ENCODE measurements at places on chromosomes 3 and 15.

DNA sequence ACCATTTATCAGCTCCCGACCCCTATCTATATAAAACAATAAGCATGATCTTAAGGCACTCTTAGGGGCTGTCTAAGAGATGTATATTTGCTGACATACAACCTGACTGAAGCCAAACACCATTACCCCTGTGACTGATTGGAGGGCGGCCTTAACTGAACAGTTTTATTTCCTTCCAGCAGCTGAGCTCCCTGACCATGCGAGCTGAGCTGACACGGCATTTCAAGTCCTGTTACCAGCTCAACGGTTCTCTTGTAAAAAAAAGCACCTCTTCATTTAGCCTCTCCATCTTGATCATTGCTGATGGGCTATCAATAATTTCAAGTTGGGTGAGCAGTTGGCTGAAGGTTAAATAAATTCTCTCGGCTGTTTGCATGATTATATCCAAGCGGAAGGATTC, 33.4 kb upstream of the BNIP2 start:
- no peak for DNase-seq

DNA sequence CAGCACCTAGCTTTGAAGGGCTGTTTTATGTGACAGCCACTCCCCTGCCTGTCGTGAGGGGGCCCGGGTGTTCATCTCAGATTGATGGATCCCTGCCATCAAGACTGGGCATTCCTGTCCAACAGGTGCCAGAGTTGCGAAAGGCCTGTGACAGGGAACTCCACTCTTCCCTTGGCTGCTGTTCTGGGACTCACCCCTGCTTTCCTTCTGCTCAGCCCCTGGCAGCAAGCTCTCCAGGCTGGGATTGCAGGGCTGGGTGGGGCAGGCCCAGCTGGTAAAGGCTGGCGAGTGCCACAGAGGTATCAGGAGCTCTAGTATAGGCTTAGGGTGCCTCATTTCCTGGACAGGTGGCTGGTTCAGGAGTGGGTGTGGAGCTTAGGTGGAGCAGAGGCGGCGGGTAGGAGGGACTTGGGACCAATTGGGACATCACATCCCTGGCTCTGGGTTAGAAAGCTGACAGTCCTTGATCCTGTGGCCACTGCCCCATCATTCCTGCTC, at the start of gene PLA2G4B:
TSS of gene PLA2G4B (plus strand) at position 448 of the 498 bp plus-strand sequence. CDS start 67 bp downstream, outside the sequence.
- no peak for DNase-seq

DNA sequence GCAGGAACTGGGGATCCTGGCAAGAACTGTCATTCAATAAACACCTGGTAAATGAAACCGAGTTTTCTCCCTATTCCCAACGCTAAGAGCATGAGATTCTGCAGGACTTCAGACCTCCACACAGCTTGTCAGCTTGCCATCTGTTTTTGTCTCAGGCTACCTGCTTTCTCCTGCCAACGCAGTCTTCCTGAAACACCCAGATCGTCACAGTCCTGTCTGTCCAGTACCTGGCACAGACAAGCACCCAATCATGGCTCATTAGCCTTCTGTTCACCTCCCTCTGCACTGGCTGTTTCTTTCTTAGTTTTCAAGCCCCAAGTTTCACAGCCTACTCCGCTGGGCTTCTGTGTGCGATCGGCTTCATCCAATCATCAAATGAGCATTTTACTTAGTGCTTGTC, 5.0 kb downstream of the SLC12A8 start:
- no peak for DNase-seq

DNA sequence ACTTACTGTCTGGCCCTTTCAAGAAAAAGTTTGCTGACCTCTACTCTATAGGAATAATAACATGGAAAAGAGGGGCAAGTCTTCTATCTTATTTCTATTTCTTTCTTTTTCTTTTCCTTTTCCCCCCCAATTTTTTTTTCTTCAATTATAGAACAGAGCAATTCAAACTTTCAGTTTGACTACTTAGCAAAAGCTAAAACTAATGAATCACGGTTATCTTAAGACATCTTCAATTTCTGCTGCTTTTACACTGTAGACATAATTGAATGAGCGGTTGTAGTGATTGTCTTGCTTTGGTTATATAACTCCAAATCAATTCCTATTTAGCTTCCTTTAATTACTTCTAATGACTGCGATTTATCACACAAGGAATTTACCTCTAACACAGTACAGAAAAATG, 74.3 kb upstream of the P2RY1 start:
- DNase-seq: no peak

- no peak for DNase-seq
These were observed 7.1 kb upstream of the FSIP1 start for GRCh38 chr15:39789736-39790135.

DNA sequence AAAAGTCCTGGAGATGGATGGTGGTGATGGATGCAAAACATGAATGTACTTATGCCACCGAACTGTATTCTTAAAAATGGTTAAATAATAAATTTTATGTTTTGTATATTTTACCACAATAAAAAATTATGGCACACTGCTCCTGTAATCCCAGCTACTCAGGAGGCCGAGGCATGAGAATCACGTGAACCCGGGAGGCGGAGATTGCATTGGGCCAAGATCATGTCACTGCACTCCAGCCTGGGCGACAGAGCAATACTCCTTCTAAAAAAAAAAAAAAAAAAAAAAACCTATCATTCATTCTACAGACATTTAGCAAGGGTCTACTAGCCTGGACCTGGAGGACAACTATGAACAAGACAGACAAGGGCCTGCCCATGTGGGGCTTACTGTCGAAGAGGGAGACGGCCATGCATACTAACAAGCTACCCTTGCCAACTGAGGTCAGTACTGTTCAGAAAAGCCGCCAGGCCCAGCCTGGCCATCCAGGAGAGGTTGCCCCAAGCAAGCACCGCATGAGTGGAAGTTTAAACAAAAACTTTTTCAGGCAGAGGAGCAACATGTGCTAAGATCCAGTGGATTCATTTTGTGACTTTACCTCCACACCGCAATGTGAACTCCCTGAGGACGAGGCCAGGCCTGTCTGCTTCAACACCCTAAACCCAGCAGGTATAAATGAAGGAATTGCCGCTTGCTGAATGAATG, 2.8 kb upstream of the NEK4 start:
- no peak for DNase-seq

- no peak for DNase-seq
These were observed 332.2 kb upstream of the GBE1 start for GRCh38 chr3:82093641-82094040.

DNA sequence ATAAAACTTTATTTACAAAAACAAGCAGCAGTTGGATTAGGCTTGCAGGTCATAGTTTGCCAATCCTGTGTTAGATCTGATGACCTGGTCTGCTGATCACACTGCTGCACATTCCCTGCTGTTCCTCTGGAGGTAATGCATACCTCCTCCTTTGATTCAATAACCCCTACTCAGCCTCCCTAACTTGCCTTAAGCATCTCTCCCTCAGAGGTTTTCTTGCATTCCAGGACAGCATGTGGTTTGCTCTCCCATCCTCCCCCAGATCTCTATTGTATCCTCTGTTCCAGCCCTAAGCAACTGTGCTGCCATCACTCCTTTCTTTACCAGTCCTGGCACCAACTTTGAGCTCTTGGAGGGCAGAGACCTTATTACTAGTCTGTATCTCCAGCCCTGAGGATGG, 63.4 kb downstream of the CACNA2D3 start:
- no peak for DNase-seq

GRCh38 chr3:89908711-89909213, 801.3 kb downstream of the EPHA3 start:
- DNase-seq: no peak

DNA sequence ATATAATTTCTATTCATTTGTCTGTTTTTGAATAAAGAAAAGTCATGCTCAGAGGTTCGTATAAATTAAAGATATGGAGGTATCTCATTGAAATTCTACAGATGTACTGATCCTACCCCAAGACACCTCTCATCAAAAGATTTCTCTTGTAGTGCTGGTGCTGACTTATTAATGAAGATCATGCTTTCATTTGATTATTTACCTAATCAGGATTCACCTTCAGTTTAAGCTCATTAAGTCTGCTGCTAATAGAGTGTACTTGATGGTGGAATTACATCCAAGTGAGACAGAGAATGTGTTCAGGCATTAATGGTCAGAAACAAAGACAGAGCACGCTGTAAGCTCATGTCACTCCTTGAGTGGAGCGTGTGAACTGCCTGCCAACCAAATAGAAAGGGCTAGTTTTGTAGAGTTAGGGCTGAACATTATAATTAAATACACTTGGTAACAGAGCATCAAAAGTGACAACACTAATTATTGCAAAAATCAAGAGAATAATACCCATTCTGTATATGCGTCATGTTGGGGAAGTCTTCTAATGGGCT, 45.5 kb downstream of the KBTBD12 start:
- no peak for DNase-seq

DNA sequence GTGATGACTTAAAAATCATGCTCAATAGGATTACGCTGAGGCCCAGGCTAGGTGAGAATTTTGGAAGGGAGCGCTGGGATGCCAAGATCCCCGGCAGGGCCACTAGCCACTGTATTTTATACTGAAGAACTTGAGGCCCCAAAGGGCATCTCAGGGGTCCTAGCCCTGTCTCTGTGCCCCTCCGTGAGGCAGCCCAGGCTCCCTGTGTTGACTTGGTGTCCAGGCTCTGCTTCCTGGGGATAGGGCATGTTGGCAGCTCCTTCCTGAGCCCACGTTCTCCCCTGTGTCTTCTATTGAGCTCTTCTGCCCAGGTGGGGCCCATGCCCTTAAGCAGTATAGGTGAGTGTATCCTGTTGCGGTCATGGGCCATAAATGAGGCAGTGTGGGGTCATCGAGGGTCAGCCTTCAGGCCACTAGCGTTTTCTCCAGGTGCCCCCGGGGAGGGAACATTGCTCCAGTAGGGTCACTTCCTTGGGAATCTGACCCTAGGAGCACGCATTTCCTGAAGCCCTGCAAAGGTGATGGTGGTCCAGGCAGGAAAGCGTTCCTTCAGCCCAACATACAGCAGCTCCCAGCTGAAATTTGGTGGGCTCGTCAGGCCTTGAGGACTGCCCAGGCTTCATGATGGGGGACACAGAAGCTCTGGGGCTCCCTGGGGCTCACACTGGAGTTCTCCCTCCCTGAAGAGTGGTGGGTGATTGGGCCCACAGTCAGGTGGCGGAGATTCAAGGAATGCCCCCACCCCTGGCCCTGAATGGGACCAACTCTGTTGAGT, 189.4 kb downstream of the UBE3A start:
- DNase-seq: no peak

DNA sequence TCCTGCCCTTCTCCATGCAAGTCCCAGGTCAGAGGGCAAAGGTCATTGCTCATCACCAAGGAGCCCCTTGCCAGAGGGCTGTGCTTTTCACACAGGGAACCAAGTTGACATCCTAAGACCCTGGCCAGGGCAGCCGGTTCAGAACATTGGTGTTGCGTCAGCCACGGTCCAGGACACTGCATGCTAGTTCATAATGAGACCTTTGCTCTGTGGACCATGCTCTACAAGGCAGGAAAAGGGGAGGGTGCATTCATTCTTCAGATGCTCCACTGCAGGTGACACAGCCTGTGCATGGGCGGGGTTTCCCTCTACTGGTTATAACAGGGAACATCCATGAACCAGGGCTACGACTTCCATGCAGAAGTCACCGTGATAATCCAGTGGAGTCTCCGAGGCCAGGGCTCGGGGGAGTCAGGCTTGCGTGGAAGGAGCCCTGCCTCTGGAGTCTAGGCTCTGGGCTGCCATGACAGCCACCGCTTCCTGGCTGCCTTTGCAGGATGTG, 81.6 kb downstream of the OCA2 start:
- no peak for DNase-seq

GRCh38 chr15:36469311-36469966, 110.0 kb upstream of the CDIN1 start:
- no peak for DNase-seq

- DNase-seq: no peak
These were observed 81.2 kb downstream of the TLE3 start for GRCh38 chr15:70016511-70016994.

DNA sequence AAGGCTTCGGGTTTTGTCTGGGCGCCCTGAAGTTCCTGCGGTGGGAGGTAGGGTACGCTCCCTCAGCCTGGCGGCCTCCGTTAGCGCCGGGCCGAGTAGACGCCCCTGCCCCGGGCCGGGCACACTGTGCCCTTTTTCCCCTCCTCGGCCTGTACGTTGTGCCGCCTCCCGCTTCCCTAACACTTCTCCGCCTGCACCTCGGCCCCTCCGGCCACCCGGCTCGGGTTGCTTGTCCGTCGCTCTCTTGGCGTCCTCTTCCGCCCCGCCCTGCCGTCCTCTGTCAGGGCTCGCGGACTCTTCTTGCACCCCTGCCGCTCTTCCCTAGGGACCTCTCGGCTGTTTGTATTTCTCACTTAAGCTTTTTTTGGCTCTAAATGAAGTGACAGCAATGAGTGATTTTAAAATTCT, 384 bp downstream of the KNL1 start:
- peak; percentile 52 for DNase-seq

DNA sequence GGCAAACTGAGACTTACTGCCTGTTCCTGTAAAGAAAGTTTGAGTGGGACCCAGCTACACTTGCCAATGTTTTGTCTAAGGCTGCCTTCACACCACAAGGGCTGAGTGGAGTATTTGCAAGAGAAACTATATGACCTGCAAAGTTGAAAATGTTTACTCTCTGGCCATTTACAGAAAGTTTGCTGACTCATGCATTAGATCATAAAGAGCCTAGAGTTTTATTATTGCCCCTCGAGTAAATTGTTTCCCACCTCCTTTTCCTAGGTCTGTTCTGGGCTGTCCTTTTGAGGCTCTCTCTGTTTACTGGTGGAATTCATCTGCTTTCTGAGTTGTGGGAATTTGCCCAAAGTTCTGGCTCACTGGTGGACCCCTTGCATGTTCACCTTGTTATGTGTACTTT, 6.7 kb upstream of the PROK2 start:
- DNase-seq: no peak

GRCh38 chr3:64909757-64910467, 222.1 kb upstream of the ADAMTS9 start:
- DNase-seq: no peak

- no peak for DNase-seq
These were observed 164.3 kb upstream of the LPP start for GRCh38 chr3:187989575-187990153.

DNA sequence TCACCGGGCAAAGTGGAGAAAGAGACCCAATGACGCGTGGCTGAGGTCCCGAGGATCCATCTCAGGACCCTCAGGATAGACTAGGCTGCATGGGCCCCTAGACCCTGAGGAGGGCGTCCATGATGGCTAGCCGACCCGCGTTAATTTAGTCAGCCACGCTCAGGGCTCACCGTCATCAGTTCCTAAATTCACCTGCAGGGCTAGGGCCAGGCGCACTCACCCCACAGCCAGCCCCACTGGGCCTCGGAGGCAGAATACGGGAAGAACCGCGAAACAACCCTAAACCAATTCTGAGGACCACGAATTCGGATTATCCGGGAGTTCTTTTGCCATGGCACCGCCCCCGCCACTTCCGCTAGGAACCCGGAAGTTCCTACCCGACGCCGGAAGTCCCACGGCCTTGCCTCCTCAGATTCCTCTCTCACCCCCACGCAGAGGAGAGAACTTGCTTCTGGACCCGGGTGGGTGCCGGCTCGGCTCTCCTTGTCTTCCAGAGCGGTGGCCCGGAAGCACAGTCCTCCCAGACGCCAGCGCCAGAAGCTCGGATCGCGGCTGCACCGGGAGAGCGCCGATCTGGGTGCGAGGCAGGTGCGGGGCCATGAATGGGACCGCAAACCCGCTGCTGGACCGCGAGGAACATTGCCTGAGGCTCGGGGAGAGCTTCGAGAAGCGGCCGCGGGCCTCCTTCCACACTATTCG, at the start of the genes EAF1 and METTL6:
TSS of gene EAF1 (plus strand) at position 417 of the 699 bp plus-strand sequence. CDS start at position 599, 182 bp downstream.
TSS of gene METTL6 (minus strand) at position 363 of the 699 bp plus-strand sequence. CDS start 1,033 bp downstream, outside the sequence.
- peak; percentile 71 for DNase-seq

- DNase-seq: no peak
These were observed 9.7 kb downstream of the APH1B start for GRCh38 chr15:63287109-63287508.

Data from right renal pelvis (tissue), 4 donors.